GM23338 (cell line): ENCODE measurements at places on chromosomes 12 and 14.

DNA sequence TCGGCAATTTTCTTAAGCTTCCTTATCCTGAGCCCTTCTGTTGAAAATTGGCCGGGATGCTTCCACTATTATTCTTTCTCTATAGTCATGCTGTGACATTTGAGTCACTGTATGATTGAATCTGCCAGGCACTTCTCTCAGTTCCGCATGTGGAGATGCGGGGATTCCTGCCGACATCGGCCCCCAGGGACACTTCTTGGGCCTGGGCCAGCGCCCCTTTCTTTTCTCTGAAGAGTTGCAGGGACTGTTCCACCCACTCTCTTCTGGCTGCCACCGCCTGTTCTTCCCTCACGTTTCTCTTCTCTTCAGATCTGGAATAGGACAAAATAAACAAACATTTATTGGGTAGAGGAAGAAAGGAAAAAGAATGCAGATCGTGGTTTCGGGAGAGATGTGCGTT lies 310.1 kb downstream of the ETNK1 start:
- peak; percentile 40 for DNase-seq

DNA sequence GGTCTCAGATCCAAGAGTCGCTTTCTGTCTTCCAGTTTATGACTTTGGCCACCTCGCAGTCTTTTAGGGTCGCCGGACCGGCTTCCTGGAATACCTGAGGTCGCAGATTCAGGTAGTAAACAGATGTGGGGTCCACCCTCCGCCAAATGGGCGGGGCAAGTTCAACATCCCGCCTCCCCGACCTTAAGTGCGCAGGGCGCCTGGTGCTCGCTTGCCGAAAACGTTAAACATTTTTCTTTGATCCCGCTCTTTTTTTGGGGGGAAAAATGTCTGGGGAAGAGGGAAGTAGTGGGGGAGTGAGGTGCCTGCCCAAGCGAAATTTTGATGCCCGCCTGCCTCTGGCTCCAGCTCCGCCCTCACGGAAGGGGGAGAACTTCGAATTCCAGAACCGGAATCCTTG lies 73.9 kb upstream of the TBX5 start:
- DNase-seq, result peak; percentile 82

GRCh38 chr12:131395971-131396573 lies 314.8 kb upstream of the SFSWAP start:
- DNase-seq, result no peak

DNA sequence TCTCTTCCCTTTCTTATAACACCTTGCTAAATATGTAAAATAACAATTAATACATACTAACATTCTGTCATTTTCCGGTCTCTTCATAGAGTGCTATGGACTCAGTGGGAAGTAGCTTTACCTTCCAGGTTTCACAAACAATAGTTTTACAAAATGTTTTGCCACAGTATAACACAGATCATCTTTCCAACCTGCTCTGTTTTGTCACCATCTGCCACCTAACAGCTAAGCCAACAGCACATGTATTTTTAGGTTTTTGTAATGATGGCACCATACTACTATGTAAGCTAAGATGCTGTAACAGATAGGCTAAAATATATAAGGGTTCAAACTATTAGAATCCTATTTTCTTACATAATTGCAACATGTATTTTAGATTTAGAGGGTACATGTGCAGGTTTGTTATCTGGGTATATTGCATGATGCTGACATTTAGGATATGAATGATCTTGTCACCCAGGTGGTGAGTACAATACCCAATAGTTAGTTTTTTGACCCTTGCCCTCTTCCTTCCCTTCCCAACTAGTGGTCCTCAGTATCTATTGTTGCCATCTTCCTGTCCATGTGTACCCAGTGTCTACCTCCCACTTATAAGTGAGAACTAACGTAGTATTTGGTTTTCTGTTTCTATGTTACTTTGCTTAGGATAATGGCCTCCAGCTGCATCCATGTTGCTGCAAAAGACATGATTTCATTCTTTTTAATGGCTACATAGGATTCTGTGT lies 8.7 kb downstream of the RHOJ start:
- no peak for DNase-seq

DNA sequence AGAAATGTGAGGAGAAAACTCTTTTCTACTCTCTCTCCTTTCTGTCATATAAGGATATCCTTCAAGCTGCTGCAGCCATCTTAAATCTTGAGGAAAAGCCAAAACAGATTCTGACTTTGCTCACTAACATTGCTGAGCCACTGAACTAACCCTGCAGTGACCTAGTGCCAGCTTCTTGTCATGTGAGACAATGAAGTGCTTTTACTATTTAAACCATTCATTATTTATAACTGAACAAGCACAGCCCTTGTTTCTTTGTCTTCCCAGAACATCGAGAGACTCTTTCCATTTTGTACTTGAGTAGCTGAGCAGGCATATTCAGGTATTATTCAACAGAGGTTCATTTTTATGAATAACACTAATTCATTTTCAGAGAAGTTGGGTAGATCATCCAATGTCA lies 455.0 kb upstream of the TMPO start:
- no peak for DNase-seq

DNA sequence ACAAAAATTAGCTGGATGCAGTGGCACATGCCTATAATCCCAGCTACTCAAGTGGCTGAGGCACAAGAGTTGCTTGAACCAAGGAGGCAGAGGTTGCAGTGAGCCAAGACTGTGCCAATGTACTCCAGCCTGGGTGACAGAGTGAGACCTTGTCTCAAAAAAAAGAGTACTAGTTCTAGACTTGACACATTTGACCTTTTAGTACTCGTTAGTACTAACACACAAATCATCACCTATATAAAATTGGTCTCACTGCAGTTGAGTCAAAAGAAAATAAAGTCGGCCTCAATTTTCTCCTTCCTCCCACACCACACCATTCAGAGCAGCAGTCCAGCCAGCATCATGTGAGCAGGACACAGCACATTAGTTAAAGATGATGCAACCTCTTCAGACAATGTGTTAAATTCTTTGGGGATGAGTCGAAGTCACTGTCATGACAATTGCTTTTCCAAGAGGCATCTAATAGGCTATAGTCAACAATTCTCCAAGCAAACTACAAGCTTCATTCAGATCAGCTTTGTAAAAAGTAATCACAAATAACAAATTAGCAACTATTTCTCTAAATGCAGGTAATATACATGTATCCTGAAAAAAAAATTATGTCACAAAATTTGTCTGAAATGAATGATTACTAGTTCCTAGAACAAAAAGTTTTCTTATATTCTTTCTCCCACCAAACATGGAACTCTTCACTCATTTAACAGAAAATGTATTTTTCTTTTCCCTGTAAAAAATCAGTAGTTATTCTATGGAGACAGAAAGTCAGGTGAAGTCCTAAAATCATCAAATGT lies 55.6 kb downstream of the CLIP1 start:
- DNase-seq, result peak; percentile 84
